ENCODE measurements at places on chromosomes 1 and 21.
A peak's percentile ranks its signal among the peaks of the same experiment; 100 is the strongest.

GRCh38 chr1:69567652-69568420 lies at the start of gene LRRC7:
Gene LRRC7 (plus strand): TSS chr1:69567922. CDS start chr1:69568640, 718 bp downstream.
- peak; percentile 15 for DNase-seq

DNA sequence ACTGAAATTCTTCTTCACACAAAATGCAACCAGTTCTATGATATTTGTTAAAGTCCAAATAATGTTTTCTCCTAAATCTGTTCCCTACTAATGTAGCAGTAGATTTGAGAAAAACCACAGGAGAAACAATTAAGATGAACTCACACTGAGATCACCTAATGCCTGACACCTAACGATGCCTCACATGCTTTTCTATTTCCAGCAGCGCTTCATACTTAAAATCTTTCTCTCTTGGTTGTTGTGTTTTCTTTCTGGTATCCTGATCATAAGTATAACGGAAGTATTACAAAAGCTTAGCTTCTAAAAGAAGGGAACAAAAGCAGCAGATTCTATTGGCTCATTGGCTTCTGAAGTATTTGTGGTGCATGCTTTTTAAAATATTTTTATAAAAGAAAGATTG lies 267.2 kb upstream of the SGIP1 start:
- DNase-seq = no peak

DNA sequence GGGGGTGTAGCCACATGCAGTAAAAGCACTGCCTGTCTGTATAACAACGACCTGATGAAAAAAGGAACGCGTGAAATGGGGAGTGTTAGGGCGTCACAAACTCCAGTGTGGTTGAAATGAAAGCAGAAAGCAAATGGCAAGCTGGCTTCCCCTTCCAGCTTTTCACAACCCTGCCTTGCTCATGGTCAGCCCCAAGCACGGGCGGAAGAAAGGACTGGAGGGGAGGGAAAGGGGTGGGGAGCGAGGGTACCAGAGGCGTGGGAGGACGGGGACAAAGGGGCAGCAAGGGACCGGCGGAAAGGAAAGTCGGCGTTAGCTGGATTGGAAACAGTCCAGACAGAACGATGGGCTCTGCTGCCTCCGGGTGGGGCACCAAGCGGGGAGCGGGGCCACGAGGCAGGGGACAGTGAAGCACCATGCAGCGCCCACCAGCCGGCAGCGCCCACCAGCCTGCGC lies 9.6 kb downstream of the VPS26C start:
- no peak for DNase-seq

DNA sequence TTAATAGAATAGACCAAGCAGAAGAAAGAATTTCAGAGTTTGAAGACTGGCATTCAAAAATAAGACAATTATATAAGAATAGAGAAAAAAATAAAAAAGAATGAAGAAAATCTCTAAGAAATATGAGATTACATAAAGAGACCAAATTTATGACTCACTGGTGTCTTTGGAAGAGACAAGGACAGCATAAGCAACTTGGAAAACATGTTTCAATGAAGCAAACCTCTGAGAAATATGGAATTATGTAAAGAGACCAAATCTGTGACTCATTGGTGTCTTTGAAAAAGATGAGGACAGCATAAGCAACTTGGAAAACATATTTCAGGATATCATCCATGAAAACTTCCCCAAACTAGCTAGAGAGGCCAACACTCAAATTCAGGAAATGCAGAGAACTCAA lies 60.4 kb upstream of the LYPLAL1 start:
- no peak for DNase-seq

GRCh38 chr1:103194060-103194459 lies 85.7 kb upstream of the COL11A1 start:
- DNase-seq = no peak

GRCh38 chr1:36652011-36652410 lies 169.3 kb upstream of the CSF3R start:
- no peak for DNase-seq

GRCh38 chr1:175673371-175674150 lies 69.8 kb downstream of the TNR start:
- no peak for DNase-seq

- no peak for DNase-seq
Measured at GRCh38 chr1:26280333-26281042, 602 bp downstream of the SH3BGRL3 start.

DNA sequence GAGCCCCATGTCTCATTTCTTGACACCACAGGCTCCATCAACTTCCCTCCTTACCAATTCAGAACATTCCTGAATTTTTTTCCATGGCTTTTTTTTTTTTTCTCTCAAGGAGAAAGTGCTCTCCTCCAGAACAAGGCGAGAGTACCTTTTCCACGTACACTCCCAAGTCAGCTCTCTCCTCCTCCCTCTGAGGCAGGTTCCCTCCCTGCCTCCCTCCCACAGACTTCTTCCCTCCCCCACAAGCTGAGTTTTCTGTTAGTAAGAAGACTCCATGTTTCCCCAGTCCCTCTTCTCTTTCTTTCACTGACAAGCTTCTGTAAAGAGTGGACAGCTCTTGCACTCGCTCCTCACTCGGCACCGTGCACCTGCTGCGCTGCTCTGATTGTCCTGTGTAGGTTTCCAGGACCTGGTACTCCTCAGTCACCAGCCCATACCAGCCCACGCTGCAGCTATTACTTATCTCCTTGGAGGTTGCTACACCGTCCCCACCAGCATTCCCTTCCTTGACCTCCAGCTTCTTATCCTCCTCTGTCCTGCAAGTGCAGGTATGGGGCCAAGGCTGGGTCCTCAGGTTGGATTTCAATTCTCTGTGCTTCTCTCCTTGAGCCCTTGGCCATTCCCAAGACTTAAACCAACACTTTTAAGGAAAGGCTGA lies 3.8 kb downstream of the TRAF5 start:
- no peak for DNase-seq

DNA sequence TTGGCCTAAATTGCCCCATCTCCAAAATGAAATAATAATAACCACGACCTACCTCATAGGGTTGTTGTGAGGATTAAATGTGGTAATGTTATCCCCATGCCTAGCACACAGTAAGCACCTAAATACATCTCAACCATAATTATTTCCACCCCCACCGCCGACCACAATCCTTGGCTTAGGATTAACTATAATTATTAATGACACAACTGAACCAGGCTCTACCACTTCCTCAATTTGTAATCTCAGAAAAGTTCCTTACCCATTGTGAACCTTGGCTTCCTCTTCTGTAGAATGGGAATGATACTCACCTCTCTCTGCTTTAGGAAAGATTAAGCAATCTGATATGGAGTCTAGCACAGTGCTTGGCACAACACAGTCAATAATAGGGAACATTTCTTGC lies 44.3 kb upstream of the TACSTD2 start:
- DNase-seq = no peak

GRCh38 chr1:36906555-36906954 lies 127.8 kb downstream of the GRIK3 start:
- no peak for DNase-seq

- no peak for DNase-seq
Measured at GRCh38 chr1:230026572-230026971, 40.5 kb upstream of the GALNT2 start.

DNA sequence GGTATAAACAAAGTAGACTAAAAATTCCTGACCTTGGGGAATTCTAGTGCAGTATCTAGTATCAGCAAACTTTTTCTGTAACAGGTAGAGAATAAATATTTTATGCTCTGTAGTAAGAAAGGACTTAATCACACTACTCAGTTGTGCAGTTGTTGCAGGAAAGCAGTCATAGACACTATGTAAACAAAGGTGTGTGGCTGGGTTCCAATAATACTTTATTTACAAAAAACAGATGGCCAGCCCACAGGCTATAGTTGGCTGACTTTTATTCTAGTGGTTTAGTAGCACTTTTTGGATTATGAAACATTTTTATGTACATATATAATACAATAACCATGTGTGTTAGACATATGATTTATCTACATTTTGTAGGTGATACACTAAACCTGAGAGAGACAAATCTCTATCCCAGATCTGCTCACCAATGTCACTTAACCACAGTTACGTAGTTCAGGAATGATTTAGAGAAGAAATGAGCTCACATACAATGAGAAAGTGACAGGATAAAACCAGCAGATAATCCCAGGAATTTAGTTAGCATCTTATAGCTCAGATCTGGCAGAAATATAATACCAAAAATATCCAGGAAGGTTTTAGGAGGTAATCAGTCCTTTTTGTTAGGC lies 56.1 kb downstream of the MIER1 start:
- DNase-seq = no peak

DNA sequence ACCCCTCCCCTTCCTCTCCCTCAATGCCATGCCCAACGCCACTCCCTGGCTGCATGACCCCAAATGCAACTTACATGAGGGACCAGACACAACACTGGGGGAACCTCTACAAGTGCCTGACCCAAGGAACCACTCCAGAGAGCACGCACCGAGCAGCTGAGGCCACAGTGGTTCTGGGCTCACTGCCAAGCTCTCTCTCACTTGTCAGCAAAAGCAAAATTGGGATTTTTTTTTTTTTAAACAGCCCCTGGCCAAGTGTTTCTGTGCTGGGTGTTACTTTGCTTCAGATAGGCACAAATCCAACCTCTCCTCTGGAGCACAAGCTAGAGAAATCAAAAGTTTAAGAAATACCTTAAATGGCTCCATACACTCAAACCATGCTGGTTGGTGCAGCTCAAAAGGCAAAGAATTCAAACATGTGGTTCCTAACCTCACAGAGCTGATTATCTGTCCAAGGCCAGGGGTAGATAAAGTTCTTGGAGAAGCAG lies 363.0 kb downstream of the SETD4 start:
- no peak for DNase-seq

- no peak for DNase-seq
Measured at GRCh38 chr21:33651965-33652680, 9.8 kb downstream of the ITSN1 start.

All from cortex of kidney (tissue), 1 donor.